AG09309 (cell line): ENCODE measurements at places on chromosomes 16 and 17.

GRCh38 chr16:84922351-84923120 is 88.8 kb downstream of the ZDHHC7 start:
- no peak for DNase-seq

DNA sequence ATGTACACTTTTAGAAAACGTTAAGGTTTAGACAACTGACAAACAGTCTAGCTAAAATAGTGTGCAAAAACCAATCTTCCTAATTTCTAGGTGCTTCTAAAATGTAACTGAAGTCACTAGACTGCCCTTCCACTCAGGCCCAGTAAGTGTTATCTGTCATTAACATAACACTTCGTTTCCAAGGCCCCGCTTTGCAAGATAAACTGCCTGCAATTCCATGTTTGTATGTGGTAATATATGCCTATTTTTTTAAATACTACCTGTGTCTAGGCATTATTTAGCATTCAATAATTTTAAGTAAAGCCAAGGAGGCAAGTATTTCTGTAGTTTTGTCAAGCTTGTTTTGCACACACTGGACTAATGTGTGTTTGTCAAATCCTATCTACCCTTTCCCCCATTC is 3.2 kb downstream of the USP32 start:
- DNase-seq = no peak

DNA sequence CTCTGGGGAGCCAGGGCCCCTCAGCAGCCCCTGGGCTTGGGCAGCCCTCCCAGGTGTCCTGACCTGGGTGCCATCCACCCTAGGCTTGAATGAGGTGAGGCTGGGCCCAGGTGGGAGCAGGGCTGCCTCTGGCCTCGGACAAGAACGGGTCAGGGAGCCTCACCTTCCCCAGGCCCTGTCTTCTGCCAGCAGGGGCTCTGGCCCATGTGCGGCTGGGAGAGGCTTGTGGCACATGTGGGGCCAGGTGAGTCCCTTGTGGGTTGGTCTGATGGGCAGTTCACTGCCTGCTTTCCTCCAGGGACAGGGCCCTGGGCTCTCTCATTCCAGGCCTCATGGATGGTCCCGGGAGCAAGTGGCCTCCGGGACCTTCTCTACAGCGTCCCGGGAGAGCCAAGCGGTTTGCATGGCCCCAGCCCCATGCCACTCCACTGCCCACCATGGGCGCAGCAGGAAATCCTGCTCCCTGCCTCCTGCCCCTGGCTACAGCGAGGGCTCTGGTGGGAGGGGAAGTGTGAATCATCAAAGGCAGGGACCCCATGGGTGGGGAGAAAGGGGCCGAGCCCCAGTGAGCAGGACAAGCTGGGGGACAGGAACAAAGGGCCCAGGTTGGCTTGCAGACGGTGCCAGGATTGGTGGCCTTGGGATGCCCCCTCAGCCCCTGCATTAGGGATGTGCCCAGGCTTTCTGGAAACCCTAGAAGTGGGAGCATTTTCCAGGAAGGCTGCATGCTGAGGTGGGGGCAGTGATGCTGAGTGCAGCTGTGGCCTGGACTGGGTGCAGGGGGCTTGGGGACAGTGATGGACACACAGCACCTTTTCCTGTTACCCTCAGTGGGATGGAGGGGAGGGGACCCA is 12.2 kb downstream of the VASN start:
- DNase-seq = no peak

- no peak for DNase-seq
Observed at GRCh38 chr17:56536766-56537165, 56.7 kb upstream of the NOG start.

- no peak for DNase-seq
Observed at GRCh38 chr17:49975531-49975930, 6.5 kb downstream of the DLX4 start.

DNA sequence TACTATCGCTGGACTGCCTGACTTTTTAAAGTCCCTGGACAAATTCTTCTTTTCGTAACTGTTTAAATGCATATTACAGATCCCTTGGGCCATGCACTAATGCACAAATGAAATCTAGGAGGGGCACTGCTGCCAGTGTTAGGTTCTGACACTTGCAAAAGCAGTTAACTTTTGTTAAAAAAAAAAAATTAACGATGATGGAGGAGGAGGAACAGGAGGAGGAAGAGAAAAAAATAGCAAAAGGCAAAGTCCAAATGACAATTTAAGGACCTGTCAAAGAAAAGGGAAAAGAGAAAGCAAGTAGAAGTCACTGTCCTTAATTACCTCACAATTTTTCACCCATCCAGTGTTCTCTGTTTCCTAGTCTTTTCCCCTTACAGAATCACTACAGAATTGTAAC is 97.8 kb upstream of the CORO6 start:
- DNase-seq = no peak

DNA sequence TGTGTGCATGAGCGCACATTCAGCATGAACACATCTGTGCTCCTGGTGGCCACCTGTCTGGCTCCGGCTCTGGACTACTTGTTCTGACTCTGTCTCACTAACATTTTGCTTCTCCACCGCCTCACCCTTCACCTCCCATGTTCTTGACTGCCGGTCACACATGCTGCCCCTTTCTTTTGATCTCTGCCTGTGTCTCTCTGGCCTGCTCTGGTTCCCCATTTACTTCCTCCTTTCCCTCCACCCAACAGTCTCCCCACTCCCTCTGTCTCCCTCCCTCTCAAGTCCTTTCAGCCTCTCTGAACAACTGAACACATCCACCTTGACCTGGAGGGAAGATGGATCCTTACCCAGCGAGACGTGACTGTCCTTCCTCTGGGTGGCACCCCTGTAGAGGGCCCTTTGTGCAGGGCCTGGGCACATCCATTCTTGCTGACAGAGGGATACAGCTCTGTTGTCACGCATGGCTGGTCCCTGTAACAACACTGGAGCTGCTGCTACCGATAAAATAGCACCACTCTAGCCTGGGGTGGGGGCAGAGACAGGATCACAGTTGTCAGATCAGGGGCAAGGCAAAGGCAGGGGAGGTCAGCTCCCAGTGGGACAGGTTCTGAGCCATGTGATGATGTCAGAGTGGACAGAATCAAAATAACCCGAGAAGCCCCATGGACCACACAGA is 11.0 kb downstream of the ZSCAN32 start:
- no peak for DNase-seq

- DNase-seq = no peak
Observed at GRCh38 chr16:22366371-22366770, 8.0 kb downstream of the CDR2 start.

GRCh38 chr17:6556121-6557039 is at the start of gene PITPNM3:
Gene PITPNM3 (minus strand): TSS chr17:6556555. CDS start chr17:6556406, 149 bp downstream.
- DNase-seq = no peak

DNA sequence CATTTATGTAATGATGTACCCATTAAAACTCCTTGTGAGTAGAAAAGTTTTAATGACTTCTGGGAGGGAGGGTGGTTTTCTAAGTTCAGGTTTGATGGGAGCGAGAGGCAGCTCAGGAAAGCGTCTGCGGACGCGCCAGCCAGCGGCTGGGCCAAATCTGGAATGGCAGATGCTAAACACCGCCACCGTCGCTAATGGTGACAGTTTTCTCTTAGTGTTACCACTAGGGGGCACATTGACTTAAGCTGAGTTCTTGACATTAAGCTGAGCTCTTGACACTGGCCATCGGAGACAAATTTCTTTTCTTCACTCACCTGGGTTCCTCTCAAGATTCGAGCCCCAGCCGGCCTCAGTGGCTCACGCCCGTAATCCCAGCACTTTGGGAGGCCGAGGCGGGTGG is 6.7 kb downstream of the TRPV1 start:
- no peak for DNase-seq

GRCh38 chr17:16272111-16272840 is 55.3 kb downstream of the PIGL start:
- no peak for DNase-seq

- no peak for DNase-seq
Observed at GRCh38 chr17:12053552-12053951, 32.9 kb downstream of the MAP2K4 start.

GRCh38 chr17:66230922-66231591 is 1.8 kb upstream of the APOH start:
- DNase-seq = no peak

DNA sequence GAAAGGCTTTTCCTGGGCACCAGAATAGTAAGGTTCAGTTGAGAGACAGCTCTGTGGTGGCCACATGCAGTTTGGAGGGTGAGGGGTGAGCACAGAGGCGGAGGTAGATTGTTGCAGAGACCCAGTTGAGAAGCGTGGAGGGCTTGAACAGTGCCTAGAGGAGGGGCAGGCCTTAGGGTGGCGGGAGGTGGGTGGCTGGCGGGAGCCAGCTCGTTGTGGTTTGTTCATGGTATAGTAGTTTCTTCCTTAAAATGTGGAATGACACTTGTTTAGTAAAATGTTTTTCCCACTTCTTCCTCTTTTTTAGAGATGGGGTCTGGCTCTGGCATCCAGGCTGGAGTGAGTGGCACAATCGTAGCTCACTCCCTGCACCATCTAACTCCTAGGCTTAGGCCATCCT is 14.2 kb downstream of the USP10 start:
- no peak for DNase-seq

DNA sequence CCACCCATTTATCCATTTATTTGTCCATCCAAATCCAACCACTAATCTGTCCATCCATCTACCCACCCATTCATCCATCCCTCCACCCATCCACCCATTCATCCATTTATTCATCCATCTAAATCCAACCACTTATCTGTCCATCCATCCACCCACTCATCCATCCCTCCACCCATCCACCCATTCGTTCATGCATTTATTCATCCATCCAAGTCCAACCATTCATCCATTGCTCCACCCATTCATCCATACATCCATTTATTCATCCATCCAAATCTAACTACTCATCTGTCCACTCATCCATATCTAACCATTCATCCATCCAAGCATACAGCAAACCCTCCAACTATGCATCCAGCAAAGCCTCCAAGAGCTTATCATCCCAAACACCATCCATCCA is 267.3 kb downstream of the XYLT1 start:
- DNase-seq = no peak

- no peak for DNase-seq
Observed at GRCh38 chr16:12095275-12096156, 119.0 kb downstream of the SNX29 start.
